ENCODE measurements at places on chromosomes 4 and X.

DNA sequence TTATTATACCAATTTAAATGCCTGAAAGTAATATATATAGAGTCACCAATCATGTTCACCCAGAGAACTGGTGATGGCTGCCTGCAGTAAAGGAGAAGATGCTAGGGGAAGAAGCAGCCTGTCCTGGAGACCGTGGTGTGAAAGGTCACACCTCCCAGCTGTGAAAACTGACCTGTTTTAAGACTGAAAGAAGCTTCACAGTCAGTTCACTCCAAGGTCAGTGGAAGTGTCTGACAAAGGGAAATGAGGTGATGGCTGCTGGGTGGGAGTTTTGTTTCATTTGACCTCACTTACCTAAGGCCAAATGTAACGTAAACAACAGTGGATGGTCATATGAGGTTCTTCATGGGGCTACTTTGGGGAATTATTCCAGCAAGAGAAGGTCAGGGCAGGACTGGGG is 352.1 kb upstream of the GATB start:
- DNase-seq = no peak

DNA sequence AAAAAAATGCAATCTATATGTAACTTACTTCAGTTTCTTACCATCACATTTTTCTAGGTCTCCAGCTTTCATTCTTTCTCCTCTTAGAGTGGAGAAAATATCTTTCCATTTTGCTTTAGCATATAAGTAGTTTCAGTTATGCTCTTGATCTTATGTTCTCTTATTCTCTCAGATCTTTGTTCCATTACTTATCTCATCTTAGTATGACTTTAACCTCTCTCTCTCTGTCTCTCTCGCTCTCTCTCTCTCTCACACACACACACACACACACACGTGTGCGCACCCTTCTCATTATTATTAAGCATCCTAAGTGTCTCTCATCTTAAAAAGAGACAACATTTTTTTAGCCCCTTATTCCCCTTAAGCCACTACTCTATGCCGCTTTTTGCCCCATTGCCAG is 92.8 kb downstream of the FAAH2 start:
- no peak for DNase-seq

GRCh38 chr4:72496119-72496518 is 72.9 kb downstream of the ADAMTS3 start:
- no peak for DNase-seq

DNA sequence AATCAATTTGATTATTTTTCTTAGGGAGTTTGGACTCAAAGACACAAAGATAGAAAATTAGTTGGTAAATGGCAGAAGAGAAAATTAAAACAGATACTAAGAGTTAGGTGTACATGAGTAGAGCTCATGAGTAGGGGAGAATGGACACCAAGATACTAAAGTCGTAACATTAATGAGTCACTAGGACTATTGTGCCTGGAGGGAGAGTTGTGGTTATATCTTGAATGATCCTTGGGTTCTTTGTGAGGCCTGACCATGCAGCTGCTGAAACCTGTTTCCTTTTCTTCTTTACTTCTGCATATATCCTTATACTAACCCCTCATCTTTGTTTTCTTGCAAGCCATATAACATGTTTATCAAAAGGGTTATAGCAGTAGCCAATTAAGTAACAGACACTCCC is 532.8 kb downstream of the RPA4 start:
- no peak for DNase-seq

GRCh38 chrX:134461437-134461836 is 1.5 kb downstream of the HPRT1 start:
- no peak for DNase-seq

DNA sequence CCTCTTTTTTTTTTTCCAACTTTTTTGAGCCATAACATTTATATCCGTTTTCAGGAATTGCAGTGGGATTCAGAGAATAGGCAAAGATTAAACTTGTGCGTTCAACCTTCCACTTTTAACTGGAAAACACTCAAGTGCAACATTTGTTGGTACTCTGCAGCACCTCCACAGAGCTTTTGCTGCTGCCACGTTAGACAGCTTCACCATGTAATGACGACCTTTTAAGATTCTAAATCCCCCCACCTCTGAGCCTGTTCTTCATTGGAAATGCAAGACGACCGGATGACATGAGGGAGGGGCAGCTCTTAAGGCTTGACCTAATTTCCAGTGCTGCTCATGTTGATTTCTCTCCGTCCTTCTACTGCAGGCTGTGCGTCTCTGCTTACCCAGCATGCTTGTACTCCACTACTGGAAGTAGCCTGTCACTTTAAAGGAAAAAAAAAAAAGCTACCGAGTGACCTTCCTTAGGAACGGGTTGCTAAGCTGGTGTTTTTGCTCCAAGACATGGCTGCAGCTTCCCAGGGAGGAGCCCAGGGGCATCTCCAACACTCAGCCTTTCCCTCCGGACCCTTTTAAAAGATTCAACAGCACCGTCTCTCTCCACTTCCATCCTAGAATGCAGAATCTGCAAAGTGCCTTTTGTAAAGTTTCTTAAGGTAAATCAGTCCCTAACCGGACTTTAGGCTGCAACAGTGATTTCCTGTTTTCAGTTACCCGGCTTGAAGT is at the start of gene CC2D2A:
Gene CC2D2A (plus strand): TSS at position 481 of the 726 bp plus-strand sequence. CDS start 6,051 bp downstream, outside the sequence.
- no peak for DNase-seq

DNA sequence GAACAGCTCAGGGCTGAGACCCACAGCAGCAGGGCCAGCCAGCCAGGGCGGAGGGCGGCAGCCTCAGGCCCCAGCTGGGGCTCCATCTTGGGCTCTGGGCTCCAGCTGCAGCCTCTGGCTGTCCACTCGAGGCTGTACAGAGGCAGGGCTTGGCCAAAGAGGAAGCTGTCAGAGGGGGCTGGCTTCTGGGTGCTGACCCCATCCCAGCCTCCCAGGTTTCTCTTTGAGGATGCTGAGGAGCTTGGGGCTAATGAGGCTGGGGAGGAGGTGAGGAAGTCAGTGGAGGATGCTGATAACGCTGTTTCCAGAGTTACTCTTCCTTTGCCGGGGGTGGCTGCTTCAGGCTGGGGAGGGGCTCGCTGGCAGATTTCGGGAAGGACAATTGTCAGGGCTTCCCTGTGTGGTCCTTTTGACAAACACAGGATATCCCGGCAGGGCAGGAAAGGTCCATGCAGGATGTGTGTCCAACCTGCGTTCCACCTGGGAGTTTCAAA is at the start of gene DIPK2B:
Gene DIPK2B (minus strand): TSS at position 136 of the 494 bp plus-strand sequence. CDS start 50 bp downstream, at position 86.
- no peak for DNase-seq

DNA sequence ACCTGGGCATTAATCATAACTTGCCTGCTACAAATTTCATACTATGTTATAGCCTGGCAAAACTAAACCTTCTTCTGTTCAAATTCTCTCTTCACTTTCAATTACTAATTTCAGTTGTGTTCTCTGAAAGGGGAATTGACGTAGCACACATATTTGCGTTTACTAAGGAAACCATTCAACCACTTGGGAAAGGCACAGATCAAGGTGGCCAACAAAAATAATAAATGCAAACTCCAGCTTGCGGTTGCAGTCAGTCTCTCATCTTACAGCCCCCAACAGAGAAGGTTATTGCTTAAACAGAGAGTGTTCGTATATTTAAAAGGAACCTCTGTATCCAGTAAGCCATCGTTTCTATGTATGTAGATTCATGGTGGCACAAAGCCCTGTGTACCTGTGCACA is 4.0 kb downstream of the SRPX start:
- DNase-seq = no peak

- no peak for DNase-seq
These were observed 367.8 kb upstream of the GRIA3 start for GRCh38 chrX:122816288-122816687.

DNA sequence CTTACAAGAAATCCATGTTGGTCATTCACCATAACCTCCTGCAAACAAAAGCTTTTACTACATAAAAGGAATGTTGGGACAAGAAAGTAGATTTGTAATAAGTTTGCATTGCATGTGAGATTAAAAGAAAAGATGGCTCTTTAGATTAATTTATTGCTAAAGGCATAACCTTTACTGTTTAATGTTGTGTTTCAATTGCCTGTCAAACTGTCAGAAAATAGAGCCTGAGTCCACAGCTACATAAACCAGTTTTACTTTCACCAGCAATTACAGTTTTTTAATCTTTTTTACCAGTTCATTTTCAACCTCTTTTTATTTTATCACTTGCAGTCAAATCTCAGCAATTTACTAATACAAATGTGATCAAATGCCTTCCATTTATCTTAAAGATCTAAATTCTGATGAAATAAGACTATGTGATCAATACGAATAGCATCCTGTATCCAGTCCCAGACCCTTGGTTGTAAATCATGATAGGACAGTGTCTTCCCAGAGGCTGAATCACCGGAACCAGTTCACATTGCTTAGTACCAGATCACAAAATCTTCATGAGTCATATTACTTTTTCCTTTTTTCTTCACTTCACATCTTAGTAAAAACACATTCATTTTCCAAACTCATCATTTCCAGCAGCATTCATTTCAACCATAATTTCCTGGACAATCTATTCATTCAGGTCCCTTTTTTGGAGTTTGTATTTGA is 95.4 kb upstream of the FRG1 start:
- DNase-seq = no peak

DNA sequence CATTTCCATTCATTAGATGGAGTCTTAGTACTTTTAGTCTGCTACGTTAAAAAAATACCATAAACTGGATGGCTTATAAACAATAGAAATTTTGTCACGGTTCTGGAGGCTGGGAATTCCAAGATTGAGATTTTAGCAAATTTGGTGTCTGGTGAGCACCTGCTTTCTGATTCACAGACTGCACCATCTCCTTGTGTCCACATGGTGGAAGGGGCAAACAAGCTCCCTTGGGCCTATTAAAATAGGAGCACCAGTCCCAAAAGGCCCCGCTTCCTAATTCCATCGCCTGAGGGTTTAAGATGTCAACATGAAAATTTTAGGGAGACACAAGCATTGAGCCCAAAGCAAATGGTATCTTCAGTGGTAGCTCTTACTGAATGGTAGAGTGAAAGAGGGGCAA is 120.5 kb upstream of the MAP9 start:
- DNase-seq = no peak

DNA sequence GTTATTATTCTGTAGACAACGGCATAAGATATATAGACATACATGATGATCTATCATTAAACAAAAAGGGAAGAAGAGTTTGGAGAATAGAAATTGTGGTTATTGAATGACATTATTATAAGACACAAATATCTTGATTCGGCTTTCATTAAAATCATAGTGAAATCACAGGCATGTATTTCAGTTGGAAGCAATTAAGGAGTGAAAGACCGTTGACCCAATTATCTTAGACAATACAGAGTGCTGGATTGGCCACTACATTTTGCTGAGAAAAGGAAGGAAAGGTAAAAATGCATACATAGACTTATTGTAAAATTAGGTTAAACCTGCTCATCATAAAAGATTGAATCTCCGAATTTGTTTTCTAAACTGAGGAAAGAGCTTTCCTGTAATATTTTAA is 209.8 kb downstream of the KCNIP4 start:
- no peak for DNase-seq

DNA sequence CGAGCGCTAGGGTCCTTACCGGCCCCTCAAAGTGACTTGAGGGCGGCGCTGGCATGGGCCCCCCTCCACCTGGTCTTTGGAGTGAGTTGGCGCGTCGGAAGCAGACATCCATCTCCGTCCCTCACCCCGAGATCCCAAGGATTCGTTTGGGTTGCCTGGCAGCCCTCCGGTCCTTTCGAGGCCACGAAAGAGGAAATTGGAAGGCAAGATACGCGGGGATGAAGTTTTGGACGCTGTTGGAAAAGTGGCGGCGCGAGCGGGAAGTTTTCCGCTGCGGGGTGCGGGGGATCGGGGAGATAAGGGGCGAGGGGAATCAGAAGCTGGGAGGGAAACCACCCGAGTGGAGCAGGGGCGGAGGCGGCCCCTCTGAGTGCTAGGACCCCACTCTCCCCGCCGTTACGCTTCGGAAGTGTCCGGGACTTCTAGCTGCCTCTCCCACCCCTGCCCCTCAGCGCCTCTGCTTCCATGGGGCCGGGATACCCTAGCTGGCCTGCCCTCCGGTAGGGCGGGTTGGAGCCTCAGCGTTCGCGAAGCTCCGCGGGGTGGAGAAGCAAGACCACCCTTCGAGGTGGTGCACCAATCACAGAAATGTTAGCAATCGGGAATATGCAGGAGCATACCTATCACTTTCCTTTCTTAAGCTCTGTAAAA is 57.8 kb downstream of the FRMPD3 start:
- DNase-seq = no peak

GRCh38 chr4:45554423-45554822 is 569.4 kb downstream of the GABRG1 start:
- DNase-seq = no peak

DNA sequence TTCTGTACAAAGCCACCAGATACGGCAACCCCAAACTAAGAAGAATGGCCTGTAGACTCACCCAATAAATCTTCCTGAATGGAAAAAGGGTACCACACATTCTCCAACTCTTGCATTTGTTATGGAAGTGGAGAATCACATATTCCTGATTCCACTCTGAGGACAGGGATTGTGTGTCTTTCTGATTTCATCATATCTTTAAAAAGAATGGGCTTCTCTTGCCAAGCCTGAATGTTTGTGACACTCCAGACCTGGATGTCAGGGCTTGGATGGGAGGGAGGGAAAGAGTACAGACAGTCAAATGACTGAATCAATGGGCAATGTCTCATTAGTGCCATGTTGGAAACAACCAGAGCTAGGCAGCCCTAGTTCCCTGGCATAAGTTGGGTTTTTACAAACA is 77.4 kb downstream of the PLAC1 start:
- DNase-seq = no peak

DNA sequence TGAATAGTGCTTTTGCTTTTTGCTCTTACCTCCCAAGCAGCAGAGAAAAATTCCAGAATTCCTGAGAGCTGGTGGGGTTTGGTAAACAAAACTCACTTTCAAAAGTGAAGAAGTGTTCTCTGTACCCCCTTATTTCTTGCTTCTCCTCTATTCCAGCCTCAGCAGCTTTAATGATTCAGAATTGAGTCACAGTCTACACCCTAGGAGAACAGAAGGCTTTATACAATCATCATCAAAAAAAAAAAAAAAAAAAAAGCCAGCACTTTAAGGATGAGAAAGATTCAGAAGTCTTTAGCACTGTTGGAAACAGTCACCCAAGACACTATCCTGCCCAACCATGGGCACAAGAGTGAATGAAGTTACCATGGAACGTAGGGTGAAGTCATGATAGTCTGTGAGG is 1583.1 kb upstream of the PCDH10 start:
- DNase-seq = no peak

GRCh38 chr4:155033604-155034003 is 174.8 kb upstream of the NPY2R start:
- no peak for DNase-seq

DNA sequence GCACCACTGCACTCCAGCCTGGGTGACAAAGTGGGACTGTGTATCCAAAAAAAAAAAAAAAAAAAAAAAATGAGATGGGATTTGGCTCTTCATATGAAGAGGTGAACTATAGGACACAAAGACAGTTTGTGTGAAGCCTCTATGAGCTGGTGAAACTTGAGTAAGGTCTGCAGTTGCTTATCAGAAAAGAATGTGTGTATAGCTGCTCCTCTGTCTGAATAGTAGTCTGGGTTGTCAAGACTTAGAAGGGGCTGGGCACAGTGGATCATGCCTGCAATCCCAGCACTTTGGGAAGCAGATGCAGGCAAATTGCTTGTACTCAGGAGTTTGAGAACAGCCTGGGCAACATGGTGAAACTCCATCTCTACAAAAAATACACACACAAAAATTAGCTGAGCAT is 82.8 kb downstream of the ARSF start:
- DNase-seq = no peak

- no peak for DNase-seq
These were observed 94.1 kb downstream of the IRS4 start for GRCh38 chrX:108642273-108642628.
